ENCODE measurements at places on chromosomes 4 and X.
A peak's percentile ranks its signal among the peaks of the same experiment; 100 is the strongest.

- no peak for DNase-seq
Observed at GRCh38 chr4:107818301-107818910, 6.3 kb upstream of the SGMS2 start.

GRCh38 chr4:121923306-121923705, 28.6 kb downstream of the TRPC3 start:
- no peak for DNase-seq

DNA sequence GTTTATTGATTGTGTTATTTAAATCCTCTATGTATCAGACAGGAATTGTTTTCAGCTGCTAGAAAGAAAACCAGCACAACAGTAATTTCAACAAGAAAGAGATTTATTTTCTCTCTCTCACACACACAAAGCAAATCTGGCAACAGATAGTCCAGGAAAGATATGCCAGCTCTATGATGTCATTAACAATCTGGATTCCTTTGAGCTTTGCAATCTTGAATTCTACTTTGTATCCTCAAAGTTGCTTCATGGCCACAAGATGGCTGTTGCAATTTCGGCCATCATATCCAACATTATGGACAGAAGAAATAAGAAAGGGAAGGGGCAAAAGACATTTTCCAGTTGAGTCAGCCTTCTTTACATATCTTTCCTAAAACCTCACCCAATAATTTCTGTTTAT, 19.8 kb upstream of the FMR1 start:
- no peak for DNase-seq

DNA sequence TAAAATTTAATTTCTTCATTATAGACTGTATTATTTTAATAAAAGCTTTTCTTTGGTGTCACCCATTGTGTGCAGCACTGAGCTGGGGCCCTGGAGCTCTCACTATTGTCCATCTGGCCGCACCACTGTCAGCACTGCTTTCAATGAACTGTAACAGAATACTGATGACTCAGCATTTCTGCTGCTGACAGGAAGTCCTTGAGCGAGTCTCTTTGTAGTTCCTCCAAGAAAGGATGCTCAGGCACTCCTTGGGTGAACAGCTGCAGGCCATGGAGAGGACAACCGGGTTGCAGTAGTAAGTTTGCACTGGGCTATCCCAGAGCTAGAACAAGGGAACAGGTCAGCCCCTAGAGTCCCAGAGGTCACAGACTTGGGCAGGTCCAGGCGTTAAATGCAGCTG, 81.6 kb downstream of the SORBS2 start:
- no peak for DNase-seq

- DNase-seq = peak; percentile 5
Observed at GRCh38 chr4:143482840-143483239, 30.7 kb upstream of the SMARCA5 start.

- DNase-seq = no peak
Observed at GRCh38 chr4:130393231-130393630, 1297.3 kb downstream of the C4orf33 start.

- no peak for DNase-seq
Observed at GRCh38 chrX:107541244-107541643, 87.1 kb upstream of the PRPS1 start.

DNA sequence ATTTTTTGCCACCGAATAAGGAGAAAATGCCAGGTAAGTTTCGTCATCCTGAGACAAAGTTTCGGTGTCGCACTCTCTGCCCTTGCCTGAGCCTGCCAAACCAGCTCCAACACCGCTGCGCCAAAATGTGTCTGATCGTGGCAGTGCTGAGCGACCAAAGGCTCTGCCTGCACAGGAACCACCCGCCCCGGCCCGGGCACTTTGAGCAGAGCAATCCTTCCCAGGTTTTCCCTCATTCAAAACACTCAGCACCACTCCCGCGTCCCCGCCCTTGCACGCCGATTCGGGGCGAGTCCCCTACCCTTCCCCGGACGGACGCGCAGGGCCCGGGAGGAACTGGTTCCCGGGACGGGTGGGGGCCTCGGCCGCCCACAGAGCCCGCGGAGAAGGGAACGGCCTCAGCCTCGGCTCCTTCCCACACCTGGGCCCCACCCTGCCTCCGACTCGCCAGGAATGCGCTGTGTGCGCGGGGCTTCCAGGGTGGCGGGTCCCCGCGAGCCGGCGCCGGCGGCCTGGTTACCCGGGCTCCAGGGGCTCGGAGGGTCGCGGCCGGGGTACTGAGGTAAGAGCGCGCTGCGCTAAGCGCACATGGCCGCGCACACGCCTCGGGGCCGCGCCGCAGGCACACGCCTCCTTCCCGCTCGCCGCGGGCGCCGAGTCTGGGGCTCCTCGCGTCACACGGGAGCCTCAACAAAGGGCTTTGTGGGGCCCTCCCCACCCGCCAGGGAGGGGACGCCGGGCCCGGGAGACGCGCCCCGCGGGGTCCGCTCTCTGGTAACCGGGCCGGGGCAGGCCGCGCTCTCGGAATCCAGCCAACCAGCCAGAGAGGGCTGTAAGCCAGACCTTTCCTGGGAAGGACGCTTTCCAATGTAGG, at the start of gene C4orf36:
Gene C4orf36 (minus strand): TSS at position 661 of the 874 bp plus-strand sequence. CDS start 902 bp downstream, outside the sequence.
- DNase-seq = peak; percentile 45

GRCh38 chr4:89070041-89070440, 13.1 kb upstream of the FAM13A start:
- DNase-seq = no peak

- no peak for DNase-seq
Observed at GRCh38 chr4:103400405-103400804, 202.3 kb upstream of the CENPE start.

DNA sequence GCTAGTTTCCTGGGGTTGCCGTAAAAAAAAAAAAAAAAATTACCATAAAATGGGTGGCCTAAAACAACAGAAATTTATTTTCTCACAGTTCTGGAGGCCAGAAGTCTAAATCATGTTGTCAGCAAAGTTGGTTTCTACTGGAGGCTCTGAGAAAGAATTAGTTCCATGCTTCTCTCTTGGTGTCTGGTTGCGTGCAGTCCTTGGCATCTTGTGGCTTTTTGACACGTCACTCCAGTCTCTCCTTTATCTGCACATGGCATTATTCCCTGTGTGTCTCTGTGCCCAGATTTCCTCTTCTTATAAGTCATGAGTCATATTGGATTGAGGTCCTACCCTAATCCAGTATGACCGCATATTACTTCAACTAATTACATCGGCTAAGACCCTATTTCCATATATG, 38.7 kb downstream of the SPATA4 start:
- no peak for DNase-seq

DNA sequence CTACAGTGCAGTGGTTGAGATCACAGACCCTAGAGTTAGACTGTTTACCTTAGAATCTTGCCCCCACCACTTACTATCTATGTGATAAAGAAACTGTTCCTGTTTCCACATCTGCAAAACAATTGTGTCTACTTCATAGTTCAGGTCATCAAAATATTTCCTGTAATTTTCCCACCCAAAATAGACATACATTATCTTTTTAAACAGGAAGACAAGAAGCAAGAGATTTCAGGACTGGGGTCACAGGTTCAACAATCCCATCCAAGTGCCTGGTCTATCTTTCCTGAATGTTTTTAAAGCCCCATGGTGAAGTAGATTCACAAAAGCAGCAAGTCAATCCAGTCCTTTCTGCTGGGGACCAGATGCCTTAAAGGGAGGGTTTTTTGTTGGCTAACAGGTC, 41.8 kb upstream of the CT47C1 start:
- DNase-seq = no peak

DNA sequence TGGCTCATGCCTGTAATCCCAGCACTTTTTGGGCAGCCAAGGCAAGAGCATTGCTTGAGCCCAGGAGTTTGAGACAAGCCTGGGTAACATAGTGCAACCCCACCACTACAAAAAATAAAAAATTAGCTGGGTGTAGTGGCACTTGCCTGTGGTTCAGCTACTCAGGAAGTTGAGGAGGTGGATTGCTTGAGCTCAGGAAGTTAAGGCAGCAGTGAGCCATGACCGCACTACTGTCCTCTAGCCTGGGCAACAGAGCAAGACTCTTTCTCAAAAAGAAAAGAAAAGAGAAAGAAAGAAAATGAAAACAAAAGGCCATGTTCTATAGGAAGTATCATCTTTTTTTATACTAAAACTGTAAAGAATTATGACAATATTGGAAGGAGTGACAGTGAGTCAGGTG, 38.5 kb downstream of the NEK1 start:
- DNase-seq = no peak

- no peak for DNase-seq
Observed at GRCh38 chr4:175435381-175435783, 376.7 kb downstream of the GPM6A start.

- no peak for DNase-seq
Observed at GRCh38 chr4:29046781-29047180, 1673.4 kb upstream of the PCDH7 start.

DNA sequence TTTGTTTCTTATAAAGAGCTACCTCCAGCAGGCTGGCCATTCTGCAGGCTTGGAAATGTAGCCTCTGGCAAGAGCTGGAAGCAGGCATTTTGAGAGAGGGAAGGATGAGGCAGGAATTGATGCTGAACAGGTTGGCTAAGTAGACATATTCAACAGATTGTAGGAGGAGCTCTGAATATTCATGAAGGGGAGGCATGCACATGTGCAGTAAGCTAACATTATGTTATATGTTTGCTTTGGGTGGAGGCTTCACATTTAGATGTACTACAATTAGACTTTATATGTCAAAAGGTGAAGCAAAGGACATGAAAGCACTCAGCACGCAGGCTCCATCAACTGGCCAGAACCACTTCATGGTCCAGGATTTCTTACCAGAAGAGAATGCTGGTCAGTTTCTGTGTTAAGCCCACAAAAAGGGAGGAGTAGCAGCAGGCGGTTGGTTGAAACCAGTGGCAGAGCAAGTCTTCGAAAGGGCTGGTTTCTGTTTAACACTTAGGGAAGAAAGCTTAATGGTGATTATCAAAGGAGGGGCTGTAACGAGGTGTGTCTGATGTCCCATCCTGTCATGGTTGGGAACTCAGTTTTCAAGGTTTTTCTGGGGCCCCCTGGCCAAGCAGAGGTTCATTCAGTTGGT, 54.8 kb downstream of the FGFBP1 start:
- no peak for DNase-seq

- no peak for DNase-seq
Observed at GRCh38 chr4:150384249-150384648, 197.7 kb upstream of the MAB21L2 start.

DNA sequence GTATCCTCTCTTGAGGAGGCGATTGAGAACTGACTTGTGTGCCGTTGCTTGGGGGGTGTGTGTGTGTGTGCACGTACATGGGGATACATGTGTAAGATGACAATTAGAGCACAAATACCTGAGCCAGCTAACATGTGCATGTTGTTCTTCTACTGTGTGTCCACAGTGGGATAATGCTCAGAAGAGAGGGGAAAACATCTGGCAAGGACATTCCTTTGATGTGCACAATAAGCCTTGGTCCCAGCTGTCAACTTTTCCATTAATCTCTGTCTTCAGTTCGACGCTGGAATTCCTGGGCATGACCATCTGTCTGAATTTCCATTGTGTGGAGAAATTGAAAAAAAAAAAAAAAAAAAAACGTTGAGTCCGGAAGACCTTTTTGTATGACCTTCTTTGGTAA, 592.0 kb upstream of the GALNTL6 start:
- DNase-seq = no peak

All from stimulated activated naive CD8-positive, alpha-beta T cell treated with anti-CD3 and anti-CD28 coated beads, Interleukin-15, Interleukin-2, amounts not matched to agents 100 U/mL and 50 U/mL, for 24 hours (primary cell).